ENCODE measurements at places on chromosomes 13 and 19.

- no peak for ATAC-seq
These were observed 448.4 kb upstream of the SLC10A2 start for GRCh38 chr13:103514619-103515018.

GRCh38 chr13:21639561-21639960, 31.3 kb upstream of the FGF9 start:
- no peak for ATAC-seq

GRCh38 chr19:2462635-2463421, 6.1 kb upstream of the LMNB2 start:
- peak; percentile 62 for ATAC-seq

DNA sequence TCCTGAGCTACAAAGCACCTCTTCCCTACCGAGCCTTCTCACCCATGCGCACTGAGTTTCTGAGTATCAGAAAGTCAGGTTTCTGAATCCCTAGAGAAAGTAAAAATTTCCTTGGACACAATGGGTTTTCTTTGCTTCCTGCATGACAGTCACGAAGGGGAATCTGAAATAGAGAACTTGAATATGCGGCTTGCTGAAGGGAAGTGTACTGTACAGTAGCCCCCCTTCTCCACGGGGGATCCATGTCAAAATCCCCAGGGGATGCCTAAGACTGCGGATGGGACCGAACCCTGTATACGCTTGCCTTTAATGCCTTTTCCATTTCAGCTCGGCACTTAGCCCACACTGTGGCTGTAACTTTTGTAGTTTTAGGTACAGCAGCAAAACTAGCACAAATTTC, 107.9 kb downstream of the GGACT start:
- no peak for ATAC-seq

GRCh38 chr13:100266026-100266425, 177.1 kb downstream of the PCCA start:
- no peak for ATAC-seq

- peak; percentile 53 for ATAC-seq
These were observed 13.8 kb downstream of the TGFB1 start for GRCh38 chr19:41339936-41340335.

GRCh38 chr19:49486232-49486631, 1.2 kb upstream of the RPL13A start:
- ATAC-seq = no peak

Data from SK-N-SH treated with all-trans-retinoic acid at 6 μM for 48 hours (cell line).